PC-3 (cell line): ENCODE measurements at places on chromosomes 5 and 9.

DNA sequence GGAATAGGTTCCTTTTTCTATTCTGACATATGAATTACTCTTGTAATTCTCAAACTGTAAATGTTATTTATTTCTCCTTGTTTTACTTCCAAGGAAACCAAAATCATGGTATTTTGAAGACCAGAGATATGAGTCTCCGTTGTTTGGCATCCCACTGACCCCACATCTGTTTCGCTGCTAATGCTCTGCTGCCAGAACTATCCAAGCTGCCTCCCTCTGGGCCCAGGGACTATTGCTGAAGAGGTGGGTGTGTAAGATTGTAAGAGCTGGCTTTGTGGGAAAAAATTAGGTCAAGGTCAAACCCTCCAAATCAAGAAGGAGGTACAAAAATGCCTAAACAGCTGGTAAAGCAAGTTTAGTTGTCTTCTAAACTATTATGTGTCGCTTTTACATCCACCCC is 129.4 kb upstream of the MYO10 start:
- no peak for DNase-seq

GRCh38 chr5:58927181-58927580 is 344.3 kb downstream of the RAB3C start:
- no peak for DNase-seq

DNA sequence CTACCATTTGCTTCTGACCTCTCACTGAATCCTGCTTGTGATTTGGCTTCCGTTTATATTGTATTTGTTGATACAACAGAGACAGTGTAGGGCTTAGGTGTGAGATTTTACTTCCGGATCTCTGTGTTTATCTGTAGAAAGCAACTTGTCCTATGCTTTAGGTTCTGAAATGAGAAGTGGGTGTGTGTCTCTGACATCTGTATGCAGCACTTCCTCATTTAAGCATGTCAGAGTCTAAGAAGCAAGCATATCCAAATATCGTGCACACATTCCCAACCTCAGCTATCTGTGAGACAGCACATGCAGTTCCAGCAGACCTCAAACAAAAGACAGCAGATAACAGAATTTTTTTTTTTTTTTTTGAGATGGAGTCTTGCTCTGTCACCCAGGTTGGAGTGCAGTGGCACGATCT is 16.3 kb downstream of the KLF9 start:
- DNase-seq: no peak

- DNase-seq: no peak
Observed at GRCh38 chr9:4344946-4345345, 45.1 kb upstream of the GLIS3 start.

DNA sequence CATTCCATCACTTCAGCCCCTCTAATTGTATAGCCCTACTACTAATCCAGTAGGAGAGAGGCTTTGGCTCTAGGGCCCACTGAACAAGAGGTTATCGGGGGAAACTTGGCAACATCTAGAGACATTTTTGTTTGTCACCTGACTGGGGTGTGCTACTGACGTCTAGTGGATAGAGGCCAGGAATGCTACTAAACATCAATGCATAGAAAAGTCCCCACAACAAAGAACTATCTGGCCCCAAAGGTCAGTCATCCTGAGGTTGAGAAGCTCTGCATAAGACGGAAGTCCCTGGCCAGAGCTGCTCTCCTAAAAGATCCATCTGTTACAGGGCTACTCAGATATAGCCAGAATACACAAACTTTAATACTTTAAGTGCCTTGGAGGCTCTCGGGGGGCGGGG is 570.6 kb upstream of the KLF4 start:
- DNase-seq: no peak

DNA sequence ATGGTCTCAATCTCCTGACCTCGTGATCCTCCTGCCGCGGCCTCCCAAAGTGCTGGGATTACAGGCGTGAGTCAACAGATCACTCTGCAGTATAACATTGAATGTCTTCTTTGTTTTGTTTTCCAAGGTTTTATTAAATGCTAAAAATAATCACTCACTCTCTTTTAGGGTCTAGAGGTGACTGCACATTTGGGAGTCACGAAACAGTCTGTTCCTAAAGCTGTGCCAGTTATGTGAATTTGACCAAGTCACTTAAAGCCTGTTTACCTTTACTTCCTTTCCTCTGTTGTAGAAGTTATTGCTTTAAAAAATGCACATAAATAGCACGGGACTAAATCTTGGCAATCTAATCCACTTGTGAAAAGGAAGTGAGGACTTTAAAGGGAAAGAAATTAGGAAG is 304.9 kb upstream of the PTGER4 start:
- no peak for DNase-seq

DNA sequence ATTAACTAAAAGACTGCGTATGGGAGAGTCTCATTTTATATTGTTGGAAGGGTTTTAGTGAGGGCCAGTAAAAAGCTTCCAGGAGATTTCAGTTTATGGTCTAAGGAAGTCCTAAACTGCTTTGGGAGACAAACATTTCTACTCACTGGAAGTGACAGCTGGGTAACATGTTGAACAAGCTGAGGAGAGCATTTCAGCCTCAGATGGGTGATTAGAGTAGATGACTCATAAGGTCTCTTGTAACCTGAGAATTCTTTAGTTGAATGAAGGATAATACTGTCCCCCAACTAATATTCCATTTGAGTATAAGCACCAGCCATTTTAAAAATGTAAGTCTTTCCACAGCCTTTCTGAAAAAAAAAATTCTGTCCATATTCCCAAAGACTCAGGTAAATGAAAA is 218.0 kb upstream of the C9orf72 start:
- DNase-seq: peak; percentile 15

GRCh38 chr5:172361566-172362238 is 78.1 kb upstream of the UBTD2 start:
- DNase-seq: peak; percentile 98

- DNase-seq: no peak
Observed at GRCh38 chr5:1133108-1133507, 21.2 kb upstream of the SLC12A7 start.

DNA sequence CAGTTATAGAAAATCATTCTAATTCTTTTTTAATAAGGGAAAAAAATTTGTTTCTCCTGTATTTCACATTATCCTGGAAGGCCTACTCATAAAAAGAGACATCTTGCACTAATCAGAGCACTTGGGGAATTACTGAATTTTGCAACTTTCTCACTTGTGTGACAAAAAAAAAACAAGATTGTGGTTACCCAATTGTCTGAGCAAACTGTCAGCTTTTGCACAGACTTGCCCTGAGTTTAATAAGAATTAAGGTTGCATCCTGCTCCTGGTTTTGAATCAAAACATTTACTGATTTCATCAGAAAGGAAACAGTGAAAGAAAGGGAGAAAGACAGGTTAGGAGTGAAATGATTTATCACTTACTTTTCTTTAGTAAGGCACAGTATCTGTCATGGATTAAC is 10.6 kb upstream of the SH3RF2 start:
- DNase-seq: no peak

- no peak for DNase-seq
Observed at GRCh38 chr9:100623969-100624368, 46.1 kb downstream of the CAVIN4 start.

GRCh38 chr5:68333649-68334552 is 118.3 kb downstream of the PIK3R1 start:
- peak; percentile 70 for DNase-seq
